ENCODE measurements at places on chromosomes 11 and 22. TPM values are rescaled to one million over a fixed set of nuclear protein-coding genes. Genes with fewer than 3 reads are reported as not detected.

- no peak for DNase-seq
Measured at GRCh38 chr11:111733611-111734088, 32.5 kb downstream of the PPP2R1B start.

GRCh38 chr22:17159504-17159951, 451 bp upstream of the HDHD5 start:
- peak; percentile 48 for DNase-seq

- no peak for DNase-seq
Measured at GRCh38 chr22:18130699-18131429, 19.1 kb upstream of the USP18 start.

GRCh38 chr11:95222817-95223216, 8.2 kb downstream of the SESN3 start:
- DNase-seq: no peak

MTNR1B gene
- not detected for polyA plus RNA-seq

RAG2 gene
- polyA plus RNA-seq: not detected

OR6T1 gene
- not detected for polyA plus RNA-seq

DNA sequence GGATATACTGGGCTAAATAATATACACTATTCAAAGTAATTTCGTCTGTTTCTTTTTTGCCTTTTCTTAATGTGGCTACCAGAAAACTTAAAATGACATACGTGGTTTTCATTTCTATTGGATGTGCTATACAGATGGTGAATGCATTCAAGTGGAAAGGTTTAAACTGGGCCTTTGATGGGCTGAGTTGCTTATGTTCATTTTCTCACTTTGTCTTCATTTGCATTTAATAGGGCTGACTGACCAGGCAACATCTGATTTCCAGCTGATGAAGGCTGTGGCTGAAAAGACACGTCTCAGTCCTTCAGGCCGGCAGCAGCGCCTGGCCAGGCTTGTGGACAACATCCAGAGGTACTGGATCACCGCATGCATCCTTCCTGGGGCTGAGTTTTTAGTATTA, 27.9 kb downstream of the PIWIL4 start:
- no peak for DNase-seq

OR4D5 gene
- polyA plus RNA-seq: not detected

DNA sequence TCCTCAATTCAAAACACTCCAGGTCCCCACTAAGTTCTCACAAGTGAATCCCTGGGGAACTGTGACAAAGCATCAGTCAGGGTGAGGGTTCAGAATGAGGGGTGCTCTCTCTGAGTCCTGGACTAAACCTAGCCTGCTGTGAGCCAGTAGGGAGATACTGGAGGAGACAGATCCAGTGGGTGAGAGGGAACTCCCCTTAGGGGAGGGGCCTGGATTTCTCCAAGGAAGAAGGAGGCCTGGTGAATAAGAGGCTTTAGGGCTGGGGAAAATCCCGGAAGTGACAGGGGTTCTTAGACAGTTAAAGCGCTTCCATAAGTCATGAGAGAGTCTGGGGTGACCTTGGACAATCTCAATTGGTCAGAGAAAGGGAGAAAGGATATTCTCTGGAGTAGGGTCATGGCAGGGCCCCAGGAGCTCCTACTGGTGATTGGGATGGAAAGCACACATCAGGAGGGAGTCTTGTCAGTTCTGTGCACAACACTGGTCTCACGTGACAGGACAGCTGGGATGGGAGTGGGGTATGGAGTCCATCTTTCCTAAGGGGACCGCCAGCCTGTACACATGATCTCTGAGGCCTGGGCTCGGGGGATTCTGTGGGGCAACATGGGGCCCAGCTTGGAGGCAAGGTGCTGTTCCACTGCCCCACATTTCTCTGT, 1.5 kb downstream of the TBC1D10A start:
- DNase-seq: peak; percentile 54

FGF3 gene
- polyA plus RNA-seq: not detected

A4GALT gene
- polyA plus RNA-seq: 7.8 TPM

GRCh38 chr11:35066783-35067423, 72.1 kb upstream of the CD44 start:
- no peak for DNase-seq

DNA sequence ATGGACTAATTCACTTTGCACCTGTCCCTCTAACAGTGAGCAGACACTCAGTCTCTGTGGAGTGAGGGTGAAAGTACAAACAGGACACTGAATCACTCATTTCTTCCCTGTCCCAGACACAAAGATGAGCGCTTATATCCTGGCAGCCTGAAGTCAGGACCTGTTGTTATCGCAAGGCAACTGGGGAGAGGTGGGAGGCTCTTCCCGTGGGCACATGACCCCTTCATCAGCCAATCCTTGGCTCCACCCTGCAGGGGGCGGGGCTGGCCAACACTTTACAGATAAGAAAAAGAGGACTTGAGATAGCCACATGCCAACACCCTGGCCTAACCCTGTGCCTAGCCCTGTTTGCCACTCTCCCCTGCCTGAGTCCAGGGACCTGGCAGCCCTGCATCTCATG, 29.5 kb upstream of the TESMIN start:
- peak; percentile 24 for DNase-seq

- DNase-seq: no peak
Measured at GRCh38 chr11:73597336-73597955, 466 bp downstream of the FAM168A start.

GGTLC3 gene
- not detected for polyA plus RNA-seq

- no peak for DNase-seq
Measured at GRCh38 chr11:11038352-11038751, 180.5 kb upstream of the ZBED5 start.

MPEG1 gene
- not detected for polyA plus RNA-seq

GRCh38 chr11:66317723-66318599, 1.1 kb upstream of the CD248 start:
- no peak for DNase-seq

CREB3L1 gene
- polyA plus RNA-seq: 2.3 TPM

GRCh38 chr11:107570015-107570414, 4.5 kb upstream of the ALKBH8 start:
- DNase-seq: no peak

- no peak for DNase-seq
Measured at GRCh38 chr11:20388096-20389055, 860 bp downstream of the PRMT3 start.

DNA sequence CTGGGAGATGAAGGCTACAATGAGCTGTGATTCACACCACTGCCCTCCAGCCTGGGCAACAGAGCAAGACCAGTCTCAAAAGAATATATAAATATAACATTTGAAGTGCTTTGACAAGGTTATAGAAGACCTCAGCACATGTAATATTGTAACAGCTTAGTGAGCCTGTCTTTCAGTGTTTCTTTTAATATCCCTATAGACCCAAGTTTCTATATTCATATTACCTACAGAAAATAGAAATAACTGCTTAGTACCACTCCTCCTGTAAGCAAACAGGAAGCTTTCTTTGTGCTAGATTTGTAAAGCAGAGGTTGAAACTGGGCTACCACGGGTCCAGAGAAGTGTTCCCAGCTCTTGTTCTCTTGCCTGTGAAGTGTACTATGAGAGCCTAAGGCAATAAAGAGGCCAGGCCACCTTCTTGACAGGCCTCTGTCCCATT, 68.2 kb downstream of the PPP2R1B start:
- no peak for DNase-seq

DNA sequence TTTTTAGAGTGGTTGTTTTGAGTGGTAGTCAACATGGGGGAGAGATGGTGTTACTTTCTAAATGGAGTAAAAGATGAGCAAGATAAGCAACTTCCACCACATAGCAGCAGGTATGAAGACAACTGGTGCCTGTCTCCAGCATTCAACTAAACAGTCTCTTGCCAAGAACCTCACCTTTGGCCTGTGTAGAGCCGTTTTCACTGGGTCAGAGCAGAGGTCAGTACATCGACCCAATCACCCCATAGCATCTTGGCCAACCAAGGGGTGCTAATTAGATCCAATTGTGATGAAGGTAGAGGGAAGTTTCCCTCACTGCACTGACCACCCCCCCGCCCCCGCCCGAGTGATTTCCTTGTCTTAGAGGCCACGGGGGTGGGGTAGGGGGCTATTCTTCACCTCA, 188.2 kb downstream of the BLID start:
- no peak for DNase-seq

TRIM34 gene
- polyA plus RNA-seq: 6.1 TPM

DNA sequence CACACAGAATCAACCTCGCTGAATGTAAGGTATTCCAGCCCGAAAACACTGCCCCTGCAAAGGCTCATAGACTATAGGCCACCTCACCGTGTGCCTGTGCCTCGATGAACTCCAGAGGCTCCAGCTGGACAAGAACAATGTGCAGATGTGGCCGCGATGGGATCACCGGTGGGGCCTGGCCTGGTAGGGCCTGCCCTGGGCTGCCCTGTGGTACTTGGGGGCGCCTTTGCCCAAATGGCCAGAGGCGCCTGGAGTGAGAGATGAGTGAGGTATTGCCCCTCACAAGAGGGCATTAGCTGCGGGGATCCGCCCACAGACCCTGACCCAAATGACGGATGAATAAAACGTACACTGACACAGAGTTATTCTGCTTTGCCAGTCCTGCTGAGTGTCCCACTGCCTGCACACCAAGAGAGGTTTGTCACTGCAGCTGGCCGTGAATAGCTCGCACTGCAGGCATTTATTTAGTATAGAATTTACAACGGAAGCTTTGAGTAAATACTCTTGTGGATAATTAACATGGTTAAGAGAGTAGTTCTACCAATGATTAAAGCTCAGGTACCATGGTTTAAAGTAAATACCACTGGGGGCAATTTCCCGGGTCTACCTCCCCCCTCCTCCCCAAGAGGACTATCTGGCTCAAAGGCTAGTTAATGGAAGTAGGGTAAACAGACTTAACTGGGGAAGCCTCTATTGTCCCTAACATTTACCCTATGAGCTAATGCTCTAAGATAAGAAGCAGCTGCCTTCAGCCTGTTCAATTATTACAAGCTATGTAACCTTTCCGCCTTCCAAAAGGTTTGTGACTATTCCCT, 101.1 kb upstream of the IGLL5 start:
- DNase-seq: no peak

ANKK1 gene
- 0.03 TPM for polyA plus RNA-seq

ROBO4 gene
- not detected for polyA plus RNA-seq

APOBEC3G gene
- polyA plus RNA-seq: 0.16 TPM

GRCh38 chr11:44305470-44306051, 4.4 kb downstream of the ALX4 start:
- no peak for DNase-seq

- DNase-seq: no peak
Measured at GRCh38 chr22:33898121-33898520, 22.2 kb downstream of the LARGE1 start.

DNA sequence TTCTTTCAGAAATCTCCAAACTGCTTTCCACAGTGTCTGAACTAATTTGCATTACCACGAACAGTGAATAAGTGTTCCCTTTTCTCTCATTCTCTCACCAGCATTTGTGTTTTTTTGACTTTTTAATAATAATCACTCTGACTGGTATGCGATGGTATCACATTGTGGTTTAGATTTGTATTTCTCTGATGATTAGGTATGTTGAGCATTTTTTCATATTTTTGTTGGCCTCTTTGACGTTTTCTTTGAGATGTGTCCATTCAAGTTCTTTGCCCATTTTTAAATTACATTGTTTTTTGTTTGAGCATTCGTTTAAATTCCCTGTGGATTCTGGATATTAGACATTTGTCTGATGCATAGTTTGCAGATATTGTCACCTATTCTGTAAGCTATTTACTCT, 1639.6 kb upstream of the TENM4 start:
- no peak for DNase-seq

LARGE2 gene
- 2.1 TPM for polyA plus RNA-seq

C1QTNF4 gene
- polyA plus RNA-seq: not detected

GRCh38 chr11:70480711-70481110, 82.4 kb downstream of the CTTN start:
- no peak for DNase-seq

DNA sequence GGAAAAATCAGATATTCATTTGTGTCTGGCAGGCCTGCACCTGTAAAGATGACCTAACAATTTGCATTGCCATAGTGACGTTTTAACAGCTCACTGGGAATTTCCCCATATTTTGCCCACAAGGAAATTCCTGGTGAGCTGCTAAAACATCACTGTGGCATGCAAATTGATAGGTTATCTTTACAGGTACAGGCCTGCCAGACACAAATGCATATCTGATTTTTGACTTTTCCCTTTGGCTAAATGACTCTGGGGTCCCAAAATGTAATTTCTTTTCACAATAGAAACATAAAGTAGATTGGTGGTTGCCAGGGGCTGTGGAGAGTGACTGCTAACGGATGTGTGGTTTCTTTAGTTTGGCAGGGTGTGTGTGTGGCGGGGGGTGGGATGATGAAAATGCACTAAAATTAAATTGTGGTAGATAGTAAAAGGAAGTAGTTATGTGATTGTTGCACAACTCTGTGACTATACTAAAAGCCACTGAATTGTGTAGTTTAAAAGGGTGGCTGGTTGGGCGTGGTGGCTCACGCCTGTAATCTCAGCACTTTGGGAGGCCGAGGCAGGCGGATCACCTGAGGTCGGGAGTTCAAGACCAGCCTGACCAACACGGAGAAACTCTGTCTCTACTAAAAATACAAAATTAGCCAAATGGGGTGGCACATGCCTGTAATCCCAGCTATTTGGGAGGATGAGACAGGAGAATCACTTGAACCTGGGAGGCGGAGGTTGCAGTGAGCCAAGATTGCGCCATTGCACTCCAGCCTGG, 18.5 kb upstream of the FEZ1 start:
- no peak for DNase-seq

DNA sequence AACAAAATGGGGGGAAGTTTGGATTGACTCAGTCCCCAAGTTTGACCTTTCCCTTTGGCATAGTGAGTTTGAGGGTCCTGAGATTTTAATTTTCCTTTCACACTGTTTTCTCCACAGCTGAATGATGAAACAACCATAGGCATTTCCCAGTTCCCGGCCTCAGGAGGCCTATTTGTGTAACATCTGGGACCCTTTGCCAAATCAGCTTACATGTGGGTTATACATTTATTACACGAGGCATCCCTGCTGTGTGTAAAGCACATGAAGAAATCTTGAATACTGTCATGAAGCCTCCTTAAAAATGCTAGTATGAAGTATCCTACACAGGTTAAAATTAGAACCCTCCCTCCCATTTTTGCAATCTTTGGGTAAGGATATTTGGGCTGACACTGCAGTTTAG, 44.6 kb upstream of the SPON1 start:
- DNase-seq: no peak

- no peak for DNase-seq
Measured at GRCh38 chr11:119783466-119784400, 54.7 kb upstream of the NECTIN1 start.

GRCh38 chr11:4916581-4916980, 2.6 kb downstream of the OR51G2 start:
- DNase-seq: no peak

DNA sequence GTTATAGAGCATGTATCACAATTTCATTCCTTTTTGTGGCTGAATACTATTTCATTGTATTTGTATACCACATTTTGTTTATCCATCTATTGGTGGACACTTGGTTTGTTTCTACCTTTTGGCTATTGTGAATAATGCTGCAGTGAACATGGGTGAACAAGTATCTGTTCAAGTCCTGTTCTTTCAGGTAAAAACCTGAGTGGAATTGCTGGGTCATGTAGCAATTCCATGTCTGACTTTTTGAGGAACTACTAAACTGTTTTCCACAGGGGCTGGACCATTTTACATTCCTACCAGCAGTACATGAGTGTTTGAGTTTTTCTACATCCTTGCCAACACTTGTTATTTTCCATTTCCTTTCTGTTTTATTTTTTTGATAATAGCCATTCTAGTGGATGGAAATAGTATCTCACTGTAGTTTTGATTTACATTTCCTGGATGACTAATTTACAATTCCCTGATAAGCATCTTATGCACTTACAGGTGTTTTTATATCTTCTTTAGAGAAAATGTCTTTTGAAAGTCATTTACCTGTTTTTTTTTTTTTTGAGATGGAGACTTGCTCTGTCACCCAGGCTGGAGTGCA, 12.2 kb downstream of the CABIN1 start:
- no peak for DNase-seq
